Femur (tissue), 1 donor: ENCODE measurements at places on chromosomes 3 and 15.

DNA sequence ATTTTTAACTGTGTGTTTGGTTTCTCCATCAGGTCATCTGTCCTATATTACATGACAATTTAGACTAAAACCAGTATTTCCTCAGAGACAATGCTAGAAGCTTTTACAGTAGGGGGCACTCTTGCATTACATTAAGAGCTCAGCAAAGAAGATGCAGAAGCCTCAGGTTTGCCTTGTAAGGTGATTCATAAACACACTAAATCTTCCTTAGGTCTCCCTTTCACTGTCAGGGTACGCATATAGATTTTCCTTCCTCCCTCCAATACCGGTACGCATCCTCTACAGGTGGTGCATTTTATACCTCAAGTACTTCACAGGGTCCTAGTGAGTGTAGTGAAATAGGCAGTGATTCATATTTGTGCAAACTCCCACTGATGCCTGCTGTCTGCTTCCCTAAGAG, 46.5 kb downstream of the CD86 start:
- no peak for DNase-seq

GRCh38 chr15:63403254-63403945, 21.8 kb upstream of the CA12 start:
- DNase-seq, result no peak

DNA sequence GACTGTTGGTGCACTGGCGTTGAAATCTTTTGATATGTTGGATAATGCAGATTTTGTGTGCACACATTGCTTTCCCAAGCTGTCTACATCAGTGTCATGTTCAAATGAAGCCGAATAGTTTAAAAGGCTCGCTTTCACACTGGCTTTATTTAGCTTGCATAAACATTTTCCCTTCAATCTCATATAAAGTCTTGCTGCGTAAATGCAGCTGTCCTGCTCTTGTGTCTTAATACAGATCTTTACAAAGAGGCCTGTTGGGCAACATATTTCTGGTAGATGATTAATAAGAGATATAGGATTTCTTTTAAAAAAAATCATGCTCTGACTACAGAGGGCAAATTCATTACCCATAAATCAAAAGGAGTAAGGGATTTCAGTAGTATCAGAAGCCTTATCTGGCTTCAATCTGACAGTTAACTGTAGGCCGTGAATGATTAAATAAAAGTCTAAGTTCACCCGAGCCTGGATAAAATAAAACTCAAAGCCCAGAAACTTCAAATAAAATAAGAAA, 937.2 kb downstream of the FHIT start:
- no peak for DNase-seq

- no peak for DNase-seq
These were observed 221.2 kb upstream of the STT3B start for GRCh38 chr3:31311559-31311958.

- no peak for DNase-seq
These were observed 20.6 kb upstream of the RBM5 start for GRCh38 chr3:50068134-50068533.

DNA sequence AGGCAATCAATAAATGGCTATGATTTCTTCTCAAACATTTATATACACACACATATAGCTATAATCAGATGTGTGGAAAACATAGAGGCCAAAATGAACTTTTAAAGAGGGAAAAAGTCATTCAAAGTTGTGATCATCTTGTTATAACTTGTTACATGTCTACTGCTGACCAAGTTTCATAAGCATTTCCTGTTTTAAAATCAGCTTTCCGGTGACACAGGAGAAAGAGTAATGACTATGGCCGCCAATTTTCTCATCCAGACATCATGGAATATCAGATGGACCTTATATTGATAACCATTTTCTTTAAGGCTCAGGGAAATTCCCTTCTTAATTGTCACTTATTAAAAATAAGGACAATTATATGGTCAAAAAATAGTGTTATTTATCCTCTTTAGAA, 71.7 kb upstream of the AGTR1 start:
- DNase-seq, result no peak

GRCh38 chr3:123072152-123072551, 5.3 kb downstream of the PDIA5 start:
- DNase-seq, result no peak

- DNase-seq, result no peak
These were observed 881.8 kb upstream of the NR2F2 start for GRCh38 chr15:95448531-95449229.

- no peak for DNase-seq
These were observed 38.7 kb downstream of the WNT7A start for GRCh38 chr3:13841141-13841540.

DNA sequence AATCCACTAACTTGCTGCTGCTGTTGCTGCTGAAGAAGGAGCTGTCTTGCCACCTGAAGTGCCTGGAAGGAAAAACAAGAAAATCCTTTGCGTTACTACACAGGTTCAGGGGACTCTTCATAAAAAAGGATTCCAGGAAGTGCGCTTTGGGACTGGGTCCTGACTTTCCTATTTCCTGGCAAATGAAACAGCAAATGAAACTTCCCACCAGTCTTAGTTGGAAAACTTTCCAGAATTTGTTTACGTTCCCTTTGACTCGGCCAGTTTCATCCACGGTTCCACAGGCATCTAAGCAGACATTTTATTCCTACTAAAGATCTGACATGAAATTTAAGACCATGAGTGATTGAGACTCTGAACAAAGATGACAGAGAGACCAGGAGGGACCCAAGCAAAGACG, 471.0 kb downstream of the FOXP1 start:
- DNase-seq, result no peak

DNA sequence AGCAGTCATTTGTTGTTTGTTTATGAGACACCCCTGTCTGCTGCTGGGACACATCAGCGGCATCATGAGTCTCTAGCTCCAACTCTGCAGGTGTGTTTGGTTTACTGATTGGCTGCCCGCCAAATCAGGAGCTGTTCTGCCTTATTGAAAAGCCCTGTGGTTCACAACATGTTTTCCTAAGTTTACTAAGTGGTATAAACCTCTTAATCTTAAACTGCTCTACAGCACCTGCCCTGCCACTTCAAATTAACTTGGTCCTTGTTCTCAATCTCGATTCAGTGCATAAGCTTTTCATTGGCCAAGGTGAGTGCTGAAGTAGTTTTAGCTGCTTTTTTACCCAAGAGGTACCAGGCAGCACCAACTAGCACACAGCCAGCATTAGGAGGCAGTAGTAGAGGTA, 77.8 kb upstream of the WDR72 start:
- no peak for DNase-seq

DNA sequence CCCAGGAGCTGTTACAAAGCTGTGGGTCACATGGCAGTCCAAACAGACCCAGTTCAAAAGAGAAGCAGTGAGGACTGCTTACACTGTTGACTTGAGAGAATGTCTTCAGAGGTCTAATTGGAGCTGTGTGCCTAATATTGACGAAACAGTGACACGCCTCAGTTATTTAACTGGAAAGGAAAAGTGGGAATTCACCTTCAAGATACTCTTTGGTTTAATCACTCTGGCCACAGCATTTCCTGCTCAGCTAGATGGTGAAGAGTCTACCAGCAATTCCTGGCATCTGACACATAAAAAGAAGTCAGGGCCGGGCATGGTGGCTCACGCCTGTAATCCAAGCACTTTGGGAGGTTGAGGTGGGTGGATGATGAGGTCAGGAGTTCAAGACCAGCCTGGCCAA, 326.4 kb downstream of the SV2B start:
- DNase-seq, result no peak

DNA sequence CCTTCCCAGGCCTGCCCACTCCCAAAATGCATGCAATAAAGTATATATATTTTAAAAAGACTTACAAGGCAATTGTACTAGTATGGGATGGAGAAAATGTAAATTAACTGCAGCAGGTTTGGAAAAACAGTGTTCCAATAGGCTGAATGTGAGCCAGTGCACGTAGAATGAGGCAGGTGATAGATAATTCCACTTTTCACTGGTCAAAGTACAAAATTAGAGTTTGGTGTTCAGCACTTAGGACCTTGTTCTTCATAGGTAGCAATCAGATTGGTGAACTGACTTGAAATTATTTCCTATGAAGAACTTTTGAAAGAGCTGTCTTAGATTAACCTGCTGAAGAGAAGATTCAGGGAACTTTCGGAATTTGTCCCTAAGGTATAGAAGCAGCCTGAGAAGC, 1.9 kb downstream of the WDR48 start:
- no peak for DNase-seq

- DNase-seq, result no peak
These were observed 2.7 kb upstream of the APPL1 start for GRCh38 chr3:57224856-57225255.

DNA sequence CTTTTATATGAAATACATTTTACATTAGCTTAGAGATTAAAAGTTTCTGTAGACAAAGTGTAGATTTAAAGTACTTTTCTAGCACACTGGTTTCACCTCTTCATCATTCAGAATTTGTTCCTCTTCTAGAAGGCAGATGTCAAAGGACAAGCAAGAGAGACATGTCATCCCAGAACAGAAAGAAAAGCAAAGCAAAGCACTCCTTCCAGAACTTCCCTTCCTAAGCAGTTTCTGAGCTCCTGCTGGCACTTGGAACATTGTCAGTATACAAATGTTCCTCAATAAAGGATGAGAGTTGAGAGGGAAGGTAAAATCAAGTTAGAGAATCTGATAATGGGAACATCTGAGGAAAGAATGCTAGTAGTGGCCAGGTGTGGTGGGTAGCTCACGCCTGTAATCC, 26.2 kb downstream of the TMOD3 start:
- DNase-seq, result no peak

DNA sequence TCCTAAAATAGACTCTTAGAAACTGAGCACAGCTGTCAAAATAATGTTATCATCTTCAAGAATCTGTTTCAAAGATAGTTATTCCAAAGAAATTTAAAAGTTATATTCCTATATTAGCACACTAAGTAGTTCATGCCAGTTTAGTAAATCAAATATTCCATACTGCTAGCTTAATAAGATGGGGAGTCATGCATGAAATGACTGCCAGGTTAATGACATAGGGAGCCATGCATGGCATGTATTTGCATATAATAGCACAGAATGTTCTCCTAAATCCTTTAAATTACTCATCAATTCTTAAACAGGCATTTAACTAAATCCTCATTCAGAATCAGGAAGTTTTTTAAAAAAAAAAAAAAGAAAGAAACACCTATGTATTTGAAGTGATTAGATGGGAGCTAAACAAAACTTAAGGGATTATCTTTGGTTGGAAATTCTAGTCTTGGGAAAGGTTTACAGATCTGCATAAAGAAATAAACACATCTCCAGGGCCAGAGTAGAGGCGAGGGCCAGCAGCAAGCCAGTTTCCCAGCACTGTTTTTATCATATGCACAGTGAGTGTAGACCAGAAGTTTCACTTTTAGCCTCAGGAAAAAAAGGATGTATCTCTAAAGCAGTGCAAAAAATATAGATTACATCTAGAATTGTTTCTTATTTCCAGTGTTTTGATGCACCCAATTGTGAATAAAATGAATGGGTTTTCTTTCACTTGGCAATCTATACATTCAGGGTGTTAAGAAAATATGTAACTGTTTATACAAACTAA, 366.4 kb upstream of the AGTR1 start:
- DNase-seq, result no peak

GRCh38 chr3:14514323-14514720, 25.8 kb downstream of the GRIP2 start:
- DNase-seq, result no peak
